Right kidney (tissue), 9 donors: ENCODE measurements at places on chromosomes 2 and 18.

DNA sequence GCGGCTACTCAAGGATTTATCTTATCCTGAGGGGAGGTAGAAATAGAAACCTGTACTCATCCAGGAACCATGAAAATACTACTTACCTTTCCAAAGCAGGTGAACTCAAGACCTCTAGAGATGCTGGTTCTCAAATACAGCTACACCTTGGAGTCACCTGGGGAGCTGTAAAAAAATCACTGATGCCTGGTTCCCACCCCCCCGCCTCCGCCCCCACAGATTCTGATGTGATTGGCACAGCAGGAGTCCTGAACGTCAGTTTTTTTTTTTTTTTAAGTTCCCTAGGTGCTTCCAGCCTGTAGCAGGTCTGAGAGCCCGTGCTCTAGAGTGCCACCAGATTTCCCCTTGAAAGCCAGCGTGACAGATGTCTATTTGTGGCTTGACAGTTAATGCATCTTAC is 113.6 kb downstream of the MRO start:
- no peak for DNase-seq

DNA sequence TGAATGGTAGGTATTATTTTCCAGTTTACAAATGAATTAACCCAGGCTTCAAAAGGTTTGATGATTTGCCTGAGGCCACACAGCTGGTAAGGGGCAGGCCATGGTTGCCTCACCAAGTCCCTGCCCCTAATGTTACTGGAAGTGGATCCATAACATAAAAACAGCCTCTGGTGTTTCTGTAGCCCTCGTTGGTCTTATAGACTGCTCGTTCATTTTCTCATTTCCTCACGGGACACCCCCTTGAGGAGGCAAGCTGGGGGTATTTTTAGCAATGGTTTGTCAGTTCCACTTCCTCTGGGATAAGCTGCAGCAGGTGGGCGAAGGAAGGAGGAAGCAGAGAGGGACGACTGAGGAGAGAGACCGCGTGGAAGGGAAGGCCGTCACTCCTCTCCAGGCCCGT is 32.9 kb upstream of the NDUFV2 start:
- DNase-seq = no peak

- DNase-seq = no peak
These were observed 60.8 kb downstream of the MOB4 start for GRCh38 chr2:197576631-197577030.

DNA sequence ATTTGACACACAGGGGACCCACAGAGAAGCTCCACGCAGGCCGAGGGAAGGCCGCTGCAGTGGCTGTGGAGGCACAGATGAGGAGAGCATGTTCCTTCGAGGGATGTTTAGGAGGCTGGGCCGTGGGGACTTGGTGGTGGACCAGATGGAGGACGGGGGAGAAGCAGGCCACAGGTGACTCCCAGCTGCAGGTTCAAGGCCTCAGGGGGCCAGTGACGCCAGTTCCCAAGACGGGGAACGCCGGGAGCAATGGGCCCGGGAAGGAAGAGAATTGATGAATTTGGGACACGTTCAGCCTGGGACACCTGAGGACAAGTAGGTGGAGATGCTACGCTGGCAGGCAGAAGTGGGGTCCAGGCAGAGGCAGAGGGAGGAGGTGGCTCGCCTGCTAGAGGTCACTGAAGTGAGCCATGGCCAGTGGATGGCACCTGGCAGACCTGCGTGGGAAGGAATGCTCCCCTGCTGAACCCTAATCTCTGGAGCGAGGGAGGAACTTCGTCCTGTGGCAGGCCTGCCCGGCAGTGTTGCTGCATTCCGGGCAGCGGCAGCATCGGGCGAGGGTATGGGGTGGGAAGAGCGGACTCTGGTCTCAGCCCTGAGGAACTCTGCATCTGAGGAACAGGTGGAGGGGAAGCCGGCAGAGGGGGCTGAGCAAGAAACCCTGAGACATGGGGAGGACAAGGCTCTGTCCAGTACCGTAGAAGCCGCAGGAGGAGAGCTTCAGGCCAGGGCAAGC is 25.2 kb upstream of the HPCAL1 start:
- peak; percentile 59 for DNase-seq

DNA sequence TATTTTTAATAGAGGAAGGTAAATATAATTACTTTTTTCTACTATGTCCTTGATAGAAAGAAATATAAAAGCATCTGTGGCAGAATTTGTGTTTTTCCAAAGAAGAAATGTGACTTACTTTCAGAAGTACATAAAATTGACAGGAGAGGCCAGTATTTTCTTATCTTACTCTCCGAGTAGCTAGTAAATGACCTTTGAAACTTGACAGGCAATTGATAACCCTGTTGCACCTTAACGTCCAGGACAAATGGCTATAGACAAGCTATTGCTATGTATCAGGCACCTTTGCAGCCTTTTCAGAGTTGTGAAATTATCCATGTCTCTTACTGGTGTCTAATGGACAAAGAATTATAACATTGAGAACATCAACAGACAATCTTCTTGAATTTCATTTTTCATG is 63.0 kb upstream of the TNFRSF11A start:
- DNase-seq = no peak

DNA sequence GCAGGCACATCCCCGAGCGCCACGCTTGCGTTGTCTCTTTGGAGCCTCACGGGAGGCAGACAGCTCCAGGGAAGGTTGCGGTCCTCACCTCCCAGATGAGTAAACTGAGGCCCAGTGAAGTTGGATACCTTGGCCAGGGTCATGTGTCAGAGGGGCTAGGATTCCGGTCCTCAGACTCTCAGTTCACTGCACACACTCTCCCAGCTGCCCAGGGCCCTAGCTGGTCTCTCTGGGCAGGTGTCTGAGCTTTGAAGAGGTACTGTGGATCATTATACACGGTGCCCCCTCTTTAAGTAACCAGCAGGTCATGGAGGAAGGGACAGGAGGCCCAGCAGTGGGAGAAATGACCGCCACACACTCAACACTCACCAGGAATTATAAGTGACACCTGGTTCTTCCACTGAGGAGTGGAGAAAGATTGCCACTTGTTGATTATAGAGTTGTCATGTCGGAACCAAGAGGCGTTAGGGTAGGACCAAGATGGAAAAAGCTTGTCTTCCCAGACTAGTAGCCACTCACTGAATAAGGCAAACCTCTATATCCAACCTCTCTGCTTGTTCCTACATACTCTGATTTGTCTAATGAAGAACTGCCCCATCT is 588 bp downstream of the TMEM214 start:
- no peak for DNase-seq

- no peak for DNase-seq
These were observed 9.4 kb downstream of the C2orf42 start for GRCh38 chr2:70181363-70181956.

DNA sequence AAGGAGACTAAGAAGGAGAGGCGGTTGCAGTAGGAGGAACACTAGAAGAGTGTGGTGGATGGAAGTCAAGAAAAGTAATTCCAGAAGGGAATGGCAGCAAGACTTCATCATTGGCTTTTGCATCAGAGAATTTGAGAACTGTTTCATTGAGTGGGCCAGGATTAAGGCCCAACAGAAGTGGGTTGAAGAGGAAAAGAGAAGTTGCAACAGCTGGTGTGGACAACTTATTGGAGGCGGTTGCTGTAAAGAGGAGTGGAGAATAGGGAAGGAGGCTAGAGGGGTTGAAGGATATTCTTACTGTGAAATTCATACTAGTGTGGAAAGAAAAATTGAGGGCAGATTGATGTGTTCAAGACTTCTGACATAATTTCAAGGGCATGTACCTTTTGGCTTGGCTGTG is 168.7 kb upstream of the FN1 start:
- no peak for DNase-seq

DNA sequence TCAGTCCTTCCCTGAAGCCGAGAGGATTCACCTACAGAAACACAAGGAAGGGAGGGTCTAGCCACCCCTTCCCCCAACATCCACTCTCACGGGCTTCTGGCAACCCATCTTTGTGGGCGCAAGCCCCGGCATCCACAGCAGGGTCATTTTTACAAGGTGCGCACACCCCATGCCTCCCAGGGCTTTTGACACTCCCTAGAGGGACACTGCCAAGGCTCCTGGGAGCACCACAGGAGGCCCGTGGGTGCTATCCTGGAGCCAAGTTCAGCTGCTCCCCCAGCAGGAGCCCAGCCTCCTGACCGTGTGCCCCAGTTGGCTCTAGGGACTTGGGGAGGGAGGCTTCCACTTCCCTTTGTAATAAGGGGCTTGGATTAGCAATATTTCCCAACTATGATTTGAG is 251.6 kb downstream of the TNS1 start:
- no peak for DNase-seq

DNA sequence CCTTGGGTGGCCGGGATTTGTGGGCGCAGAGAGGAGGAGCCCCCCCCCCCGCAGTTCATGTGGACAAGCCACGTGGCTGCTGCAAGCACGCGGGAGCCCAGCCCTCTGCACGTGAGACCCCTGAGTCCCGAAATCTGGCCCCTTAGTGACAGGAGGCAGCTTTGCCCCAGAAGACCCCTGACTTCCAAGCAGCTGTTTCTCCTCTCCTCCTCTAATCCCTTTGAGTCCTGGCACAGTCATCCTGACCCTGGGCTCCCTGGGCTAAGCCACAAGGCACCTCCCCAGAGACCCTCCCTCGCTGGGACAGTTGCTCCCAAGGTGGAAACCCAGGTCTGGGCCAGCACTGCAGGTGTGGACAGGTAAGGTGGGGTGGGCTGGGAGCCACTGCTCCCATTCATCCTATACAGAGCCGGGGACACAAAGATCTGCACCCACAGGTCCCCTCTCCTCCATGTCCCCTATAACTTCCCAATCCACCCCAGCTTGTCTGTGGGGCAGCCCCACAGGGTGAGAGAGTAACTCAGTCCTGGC is 923 bp downstream of the TEKT4 start:
- DNase-seq = no peak

DNA sequence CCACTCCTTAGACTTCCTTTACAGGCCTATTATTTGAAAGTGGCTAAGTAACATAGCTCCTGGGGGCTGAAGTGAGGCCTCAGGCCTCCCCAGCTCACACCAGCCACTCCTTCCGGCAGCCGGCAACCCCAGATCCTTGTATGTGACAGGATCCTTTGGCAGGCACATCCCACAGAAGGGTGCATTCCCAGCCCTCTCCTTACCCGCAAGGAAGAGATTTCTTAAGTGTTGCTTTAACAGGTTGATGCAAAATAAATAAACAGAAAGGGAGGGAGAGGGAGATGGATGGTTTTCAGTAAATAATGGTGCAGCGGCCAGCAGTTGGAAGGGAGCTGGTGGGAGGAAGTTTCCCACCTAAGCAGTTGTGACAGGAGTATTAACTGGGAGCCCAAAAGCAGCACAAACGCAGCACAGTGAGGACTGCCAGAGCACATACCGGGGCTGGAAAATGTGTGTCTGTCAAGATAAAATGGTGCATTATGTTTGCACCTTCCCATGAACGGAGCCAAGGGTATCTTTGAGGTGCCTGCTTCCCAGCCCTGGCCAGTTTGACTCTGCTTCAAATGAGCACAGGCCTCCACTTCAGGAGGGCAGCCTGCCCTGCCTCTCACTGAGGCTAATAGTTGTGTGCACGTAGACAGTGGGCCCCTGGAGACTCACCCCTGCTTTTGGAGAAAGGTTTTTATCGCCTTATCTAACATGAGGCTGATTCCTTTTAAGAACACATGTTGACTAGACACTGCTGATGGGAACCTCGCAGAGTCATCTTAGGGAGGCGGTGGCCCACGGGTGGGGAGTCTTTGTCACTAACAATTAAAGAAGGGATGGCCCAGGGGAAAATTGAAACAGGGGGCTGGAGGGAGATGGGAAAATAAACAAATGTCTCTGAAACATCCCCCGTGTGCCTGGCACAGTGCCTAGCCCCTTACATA is 32.8 kb downstream of the NRP2 start:
- no peak for DNase-seq

- DNase-seq = no peak
These were observed 164.0 kb downstream of the RDH14 start for GRCh38 chr2:18396329-18397010.

- no peak for DNase-seq
These were observed 79.7 kb upstream of the ACAA2 start for GRCh38 chr18:49893036-49893435.

- no peak for DNase-seq
These were observed 46.4 kb upstream of the MRPL33 start for GRCh38 chr2:27724905-27725701.

DNA sequence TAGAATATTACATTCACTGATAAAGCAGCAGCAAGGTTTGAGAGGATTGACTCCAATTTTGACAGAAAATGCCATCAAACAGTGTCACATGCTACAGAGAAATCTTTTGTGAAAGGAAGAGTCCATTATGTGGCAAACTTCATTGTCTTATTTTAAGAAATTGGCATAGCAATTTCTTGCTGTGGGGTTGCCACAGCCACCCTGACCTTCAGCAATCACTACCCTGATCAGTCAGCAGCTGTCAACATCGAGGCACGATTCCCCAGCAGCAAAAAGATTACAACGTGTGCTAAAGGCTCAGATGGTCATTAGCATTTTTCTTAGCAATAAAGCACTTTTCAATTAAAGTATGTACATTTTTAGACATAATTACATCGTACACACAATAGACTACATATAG is 74.7 kb downstream of the PRKCE start:
- no peak for DNase-seq

GRCh38 chr2:172697296-172697695 is 38.3 kb upstream of the RAPGEF4 start:
- no peak for DNase-seq

- DNase-seq = no peak
These were observed 25.8 kb upstream of the SRD5A2 start for GRCh38 chr2:31606509-31606908.

DNA sequence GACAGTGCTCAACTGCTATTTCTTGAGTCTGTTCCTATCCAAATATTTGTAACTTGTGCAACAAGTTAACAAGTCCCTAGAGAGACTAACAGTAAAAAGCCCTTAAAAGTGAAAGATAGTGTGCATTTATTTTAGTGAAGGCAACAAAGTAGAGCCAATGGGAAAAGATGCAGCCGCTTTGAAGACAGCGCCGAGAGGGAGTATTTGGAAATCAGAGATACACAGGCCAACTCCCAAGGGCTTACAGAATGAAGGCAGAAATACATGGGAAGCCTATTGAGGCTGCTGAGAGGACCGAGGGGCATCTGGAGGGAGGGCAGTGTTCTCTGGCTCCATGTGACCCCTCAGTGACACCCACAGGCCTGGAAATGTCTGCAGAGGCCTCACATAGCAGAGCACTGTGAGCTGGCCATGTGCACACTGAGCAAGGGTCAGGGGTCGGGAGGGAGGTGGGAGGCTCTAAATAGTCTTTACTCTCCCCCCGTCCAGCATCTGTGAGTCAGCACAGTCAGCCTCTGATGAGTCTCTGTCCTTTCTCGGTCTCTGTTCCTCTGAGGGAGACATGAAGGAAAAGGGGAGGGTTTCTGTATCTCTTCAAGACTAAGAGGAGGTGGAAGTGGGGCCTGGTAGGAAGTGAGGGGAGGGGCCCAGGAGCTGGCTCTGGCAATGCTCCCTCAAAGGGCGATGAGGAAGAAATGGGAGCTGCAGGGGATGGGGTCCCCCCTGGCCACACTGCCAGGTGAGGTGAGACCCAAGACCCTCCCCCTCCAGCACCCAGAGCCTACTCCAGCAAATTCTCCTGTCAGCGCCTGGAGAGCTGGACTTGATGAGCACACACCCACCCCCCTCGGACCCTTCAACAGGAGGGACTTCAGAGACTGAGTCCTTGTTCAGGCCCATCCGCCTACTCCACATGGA is 133.6 kb downstream of the SP3 start:
- peak; percentile 53 for DNase-seq
